Esophagus squamous epithelium (tissue), 5 donors: ENCODE measurements at places on chromosomes 5 and 9. TPM values are rescaled to one million over a fixed set of nuclear protein-coding genes. Genes with fewer than 3 reads are reported as not detected.

DNA sequence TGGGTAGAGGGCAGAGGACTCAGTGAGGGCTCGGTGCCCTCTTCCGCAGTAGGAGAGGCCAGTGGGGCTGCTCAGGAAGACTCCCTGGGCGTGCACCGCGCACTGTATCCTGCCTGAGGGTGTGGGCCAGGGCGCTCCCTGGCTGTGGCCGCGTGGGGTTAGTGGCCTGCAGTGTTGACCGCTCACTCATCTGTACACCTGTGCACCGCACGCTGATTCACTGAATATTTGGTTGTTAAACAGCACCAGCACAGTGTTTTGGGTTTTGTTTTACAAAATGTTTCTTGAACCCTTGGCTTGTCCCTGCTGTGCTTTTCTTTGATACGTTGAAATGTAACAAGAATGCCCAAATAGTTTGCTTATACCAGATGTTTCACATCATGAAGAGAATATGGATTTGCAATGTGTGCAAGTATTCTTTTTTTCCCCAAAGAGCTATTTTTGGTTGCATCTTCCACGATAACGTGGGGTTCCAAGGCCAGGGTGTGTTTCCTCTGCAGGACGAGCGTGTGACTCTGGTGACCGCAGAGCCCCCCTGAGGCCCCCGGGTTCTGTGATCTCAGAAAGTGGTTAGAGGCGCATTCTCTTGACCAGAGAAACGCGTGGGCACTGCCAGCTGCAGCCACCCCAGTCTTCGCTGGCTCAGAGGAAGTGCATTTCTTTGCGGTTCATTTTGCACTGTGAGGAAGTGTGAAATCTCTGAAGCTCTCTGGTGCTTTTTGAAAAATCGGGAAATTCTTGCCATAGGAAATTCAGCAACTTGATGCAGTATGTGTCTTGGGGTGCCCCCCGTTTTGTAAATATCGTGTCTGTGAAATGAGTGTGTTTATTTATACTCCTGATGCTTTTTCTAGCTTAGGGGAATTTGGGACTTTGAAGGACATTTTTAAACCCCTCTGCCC is 46.9 kb downstream of the AHRR start:
- no peak overlapping the region for H3K4me3 ChIP-seq
- no peak for DNase-seq
- H3K4me1 ChIP-seq = peaks cover 7% of the 10 kb centered on the region
- no peak overlapping the region for H3K27ac ChIP-seq
- no peaks in the 10 kb centered on the region for H3K27me3 ChIP-seq

The SHC3 gene
- total RNA-seq = 8.0 TPM

DNA sequence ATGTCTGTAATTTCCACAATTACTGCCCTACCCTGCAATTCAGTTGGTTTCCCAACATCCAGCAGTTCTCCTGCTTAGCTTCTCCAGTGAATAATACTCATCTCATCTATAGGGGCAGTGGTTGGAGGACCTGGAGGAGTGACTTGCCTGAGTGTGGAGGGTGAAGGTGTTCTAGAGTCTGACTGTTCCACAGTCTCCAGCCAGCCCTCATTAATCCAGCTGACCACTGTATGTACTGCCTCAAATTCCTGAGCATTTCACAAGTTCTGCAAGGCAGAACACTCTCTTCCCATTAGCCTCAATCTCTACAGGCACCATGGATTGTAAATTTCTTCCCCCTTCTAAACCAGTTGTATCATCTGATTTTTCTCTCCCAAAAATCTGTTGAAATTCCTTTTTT is 147.4 kb upstream of the NFIL3 start:
- H3K27ac ChIP-seq = no peak overlapping the region
- H3K4me1 ChIP-seq = peaks cover 7% of the 10 kb centered on the region
- H3K27me3 ChIP-seq = no peaks in the 10 kb centered on the region

The PROB1 gene
- 1.8 TPM for total RNA-seq

DNA sequence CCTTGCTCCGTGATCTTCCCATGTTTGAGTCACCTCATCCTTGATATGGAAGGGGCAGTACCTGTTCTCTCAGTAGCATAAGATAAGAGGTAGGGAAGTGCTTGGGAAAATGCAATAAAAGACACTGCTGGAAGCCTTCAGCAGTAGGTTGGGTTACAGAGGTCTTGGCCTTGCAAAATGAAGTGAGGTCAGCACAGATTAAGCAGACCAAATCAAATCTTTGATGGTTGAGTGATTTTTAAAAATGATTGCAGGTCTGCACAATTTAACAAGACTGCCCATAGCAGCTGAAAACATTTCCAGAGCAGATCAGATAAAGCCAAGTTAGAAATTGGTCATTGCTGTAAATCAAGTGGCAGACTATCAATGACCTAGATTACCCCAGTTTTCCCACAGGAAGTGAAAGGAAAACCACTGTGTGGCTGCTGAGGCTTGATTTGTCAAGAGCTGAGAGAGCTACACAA is 32.9 kb downstream of the PALM2AKAP2 start:
- no peak for DNase-seq
- H3K27ac ChIP-seq = no peak overlapping the region
- H3K36me3 ChIP-seq = no peaks in the 10 kb centered on the region

DNA sequence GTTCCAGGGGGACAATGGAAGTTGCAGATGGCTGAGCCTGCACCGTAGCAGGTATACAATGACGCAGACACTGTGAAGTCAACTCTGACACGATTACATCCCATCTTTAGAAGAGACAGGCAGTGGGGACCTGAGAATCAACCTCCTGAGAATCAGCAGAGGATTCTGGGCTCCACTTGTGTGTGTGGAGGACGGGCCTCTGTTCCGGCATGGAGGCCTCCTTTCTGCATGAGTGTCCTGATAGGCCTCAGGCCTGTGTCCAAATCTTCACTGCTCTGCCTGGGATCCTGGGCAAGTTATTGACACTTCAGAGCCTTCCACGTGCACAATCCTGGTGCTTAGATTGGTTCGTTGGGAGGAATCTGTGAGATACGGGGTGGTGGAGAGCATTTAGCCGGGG is 151.2 kb upstream of the COL5A1 start:
- no peaks in the 10 kb centered on the region for H3K36me3 ChIP-seq
- no peak overlapping the region for H3K4me3 ChIP-seq
- no peak overlapping the region for H3K27ac ChIP-seq
- peaks cover 13% of the 10 kb centered on the region for H3K4me1 ChIP-seq

DNA sequence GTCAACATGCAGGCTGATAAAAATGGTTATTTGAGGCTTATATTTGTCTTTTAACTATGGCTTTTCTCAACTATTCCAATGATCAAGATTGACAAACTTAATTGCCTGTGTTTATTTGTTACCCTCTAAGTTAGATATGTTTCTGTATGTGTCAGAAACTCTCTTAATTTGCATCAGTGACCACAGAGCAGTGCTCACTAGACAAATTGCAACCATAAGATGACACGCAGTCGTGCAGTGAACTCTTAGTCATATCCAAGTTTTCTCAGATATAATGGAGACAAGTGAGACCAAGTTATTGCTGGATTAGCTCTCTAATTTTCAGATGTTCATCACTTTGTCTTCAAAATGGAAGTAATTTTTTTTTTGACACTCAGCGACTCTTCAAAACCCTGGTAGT is 342.2 kb upstream of the RFX3 start:
- H3K4me3 ChIP-seq = no peak overlapping the region
- H3K4me1 ChIP-seq = peaks cover 10% of the 10 kb centered on the region
- DNase-seq = no peak
- no peak overlapping the region for H3K27ac ChIP-seq
- H3K27me3 ChIP-seq = no peaks in the 10 kb centered on the region

GRCh38 chr9:130480673-130481072 is 35.9 kb downstream of the ASS1 start:
- peaks cover 66% of the 10 kb centered on the region for H3K36me3 ChIP-seq
- no peaks in the 10 kb centered on the region for H3K27me3 ChIP-seq
- H3K27ac ChIP-seq = no peak overlapping the region

- no peaks in the 10 kb centered on the region for H3K4me1 ChIP-seq
- H3K27ac ChIP-seq = no peak overlapping the region
- no peaks in the 10 kb centered on the region for H3K36me3 ChIP-seq
- H3K4me3 ChIP-seq = no peak overlapping the region
- H3K27me3 ChIP-seq = no peaks in the 10 kb centered on the region
Measured at GRCh38 chr5:163914910-163915309, 409.5 kb downstream of the MAT2B start.

DNA sequence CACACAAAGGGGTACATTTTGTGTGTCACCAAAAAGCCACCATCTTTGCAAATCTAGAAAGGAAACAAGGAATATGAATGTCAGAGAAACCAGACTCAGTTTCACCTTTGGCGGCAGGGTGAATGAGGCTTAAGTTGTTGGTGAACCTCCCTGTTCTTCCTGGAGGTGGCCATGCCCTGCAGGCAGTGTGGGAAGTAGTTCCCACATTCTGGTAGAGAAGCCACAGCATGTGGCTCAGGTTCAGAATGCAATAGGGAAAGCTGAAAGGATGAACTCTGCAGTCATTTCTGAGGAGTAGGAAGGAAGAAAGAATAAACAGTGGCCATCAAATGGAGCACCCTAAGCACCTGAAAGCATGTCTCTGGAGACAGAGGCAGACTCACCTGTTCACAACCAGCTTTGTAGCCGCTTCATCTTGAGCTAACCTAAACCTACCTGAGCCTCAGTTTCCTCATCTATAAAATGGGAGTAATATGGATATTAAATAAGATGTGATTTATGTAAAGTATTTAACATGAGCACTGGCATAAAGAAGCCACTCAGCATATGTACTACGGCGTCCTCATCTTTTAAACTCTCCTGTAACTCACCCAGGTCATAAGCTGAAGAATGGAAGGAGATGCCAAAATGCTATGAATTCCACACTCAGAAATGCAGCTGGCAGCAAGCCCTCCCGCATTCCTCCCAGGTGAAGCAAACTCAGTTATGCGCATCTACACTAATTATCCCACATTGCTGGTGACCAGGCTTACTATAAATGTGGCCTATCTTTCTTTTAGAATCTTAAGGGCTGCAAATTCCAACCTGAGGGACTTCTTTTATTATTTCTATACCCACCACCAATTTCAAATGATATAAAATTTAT is 86.0 kb downstream of the ZNF608 start:
- peaks cover 54% of the 10 kb centered on the region for H3K4me1 ChIP-seq
- no peaks in the 10 kb centered on the region for H3K27me3 ChIP-seq
- H3K4me3 ChIP-seq = no peak overlapping the region

- H3K27me3 ChIP-seq = no peaks in the 10 kb centered on the region
- no peak for DNase-seq
- no peaks in the 10 kb centered on the region for H3K4me1 ChIP-seq
Measured at GRCh38 chr9:90062982-90063381, 458.2 kb downstream of the GADD45G start.

DNA sequence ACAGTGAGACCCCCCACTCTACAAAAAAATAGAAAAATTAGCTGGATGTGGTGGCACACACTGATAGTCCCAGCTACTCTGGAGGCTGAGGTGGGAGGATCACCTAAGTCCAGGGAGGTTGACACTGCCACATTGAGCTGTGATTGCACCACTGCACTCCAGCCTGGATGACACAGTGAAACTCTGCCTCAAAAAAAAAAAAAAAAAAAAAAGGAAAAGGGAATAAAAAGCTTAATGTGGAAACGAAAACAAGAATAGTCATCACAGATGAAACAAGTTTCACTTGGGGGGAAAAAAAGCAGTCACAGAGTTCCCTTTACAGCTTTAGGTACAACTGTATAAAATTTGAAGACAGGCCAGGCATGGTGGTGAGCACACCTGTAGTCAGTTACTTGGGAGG is 84.2 kb downstream of the FNBP1 start:
- no peak overlapping the region for H3K27ac ChIP-seq
- no peaks in the 10 kb centered on the region for H3K27me3 ChIP-seq
- no peak for DNase-seq
- peaks cover 12% of the 10 kb centered on the region for H3K4me1 ChIP-seq
- no peak overlapping the region for H3K4me3 ChIP-seq
- H3K36me3 ChIP-seq = no peaks in the 10 kb centered on the region

DNA sequence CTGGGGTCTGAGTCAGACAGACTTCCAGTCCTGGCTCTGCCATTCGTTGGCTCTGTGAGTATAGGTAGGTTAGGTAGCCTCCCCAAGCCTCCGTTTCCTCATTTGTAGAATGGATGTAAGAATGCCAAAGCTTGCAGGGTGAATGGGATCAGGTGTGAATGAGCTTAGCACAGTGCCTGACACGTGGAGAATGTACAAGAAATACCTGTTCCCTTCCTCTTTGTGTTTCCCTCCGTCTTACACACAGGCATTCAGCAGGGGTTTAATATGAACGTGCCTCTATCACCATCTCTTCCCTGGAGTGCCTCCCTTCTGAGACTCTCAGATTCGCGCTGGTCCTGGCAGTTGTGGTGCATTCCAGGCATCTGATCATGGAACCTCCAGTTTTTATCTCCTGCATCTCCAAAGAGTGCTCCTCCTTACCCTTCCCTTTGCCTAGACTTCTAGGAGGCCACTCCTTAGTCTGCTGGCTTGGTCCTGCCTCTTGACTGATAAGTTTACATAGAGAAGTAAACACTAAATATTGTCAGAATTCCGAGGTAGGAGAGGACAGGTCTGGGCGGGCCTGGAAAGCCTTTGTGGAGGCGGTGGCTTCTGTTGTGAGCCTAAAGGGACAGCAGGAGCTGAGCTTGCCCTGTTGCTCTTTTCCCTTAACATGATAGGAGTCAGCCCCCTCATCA is 199.4 kb downstream of the AOPEP start:
- no peak for DNase-seq
- H3K27ac ChIP-seq = peak overlapping the region; percentile 70
- no peaks in the 10 kb centered on the region for H3K27me3 ChIP-seq

- peak overlapping the region; percentile 4 for H3K27ac ChIP-seq
- H3K4me1 ChIP-seq = peaks cover 3% of the 10 kb centered on the region
- H3K4me3 ChIP-seq = no peak overlapping the region
Measured at GRCh38 chr9:128928624-128929023, 7.8 kb downstream of the PHYHD1 start.

DNA sequence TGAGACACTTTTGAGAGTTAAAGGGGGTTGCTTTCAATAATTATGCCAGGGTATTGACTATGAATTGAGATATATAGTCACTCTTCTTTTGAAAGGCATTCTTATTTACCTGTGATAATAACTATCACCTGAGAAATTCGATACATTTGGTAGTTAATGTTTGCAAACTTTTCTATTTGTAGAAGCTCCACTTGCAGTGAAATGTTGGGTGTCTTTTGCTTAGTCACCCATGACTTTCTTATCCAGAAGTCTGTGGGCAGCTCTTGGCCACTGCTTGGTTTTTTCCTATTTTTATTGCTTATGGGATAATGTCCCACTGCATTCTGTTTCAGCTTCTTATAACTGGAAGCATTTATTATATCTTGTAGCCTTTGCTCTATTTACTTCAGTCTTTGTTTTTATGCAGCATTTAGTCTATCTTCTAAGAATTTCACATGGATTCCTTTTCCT is 3.9 kb downstream of the MACIR start:
- no peak overlapping the region for H3K4me3 ChIP-seq
- H3K27me3 ChIP-seq = no peaks in the 10 kb centered on the region
- DNase-seq = no peak
- H3K36me3 ChIP-seq = no peaks in the 10 kb centered on the region
- H3K27ac ChIP-seq = no peak overlapping the region
- H3K4me1 ChIP-seq = peaks cover 30% of the 10 kb centered on the region
